ENCODE measurements at places on chromosomes 7 and 10. TPM values are rescaled to one million over a fixed set of nuclear protein-coding genes. Genes with fewer than 3 reads are reported as not detected.

- DNase-seq: no peak
Observed at GRCh38 chr10:90412582-90412981, 445.3 kb downstream of the HTR7 start.

The HOXA7 gene
- not detected for total RNA-seq

- no peak for DNase-seq
Observed at GRCh38 chr10:120641695-120642094, 184.7 kb downstream of the PLPP4 start.

The NKX6-2 gene
- not detected for total RNA-seq

DNA sequence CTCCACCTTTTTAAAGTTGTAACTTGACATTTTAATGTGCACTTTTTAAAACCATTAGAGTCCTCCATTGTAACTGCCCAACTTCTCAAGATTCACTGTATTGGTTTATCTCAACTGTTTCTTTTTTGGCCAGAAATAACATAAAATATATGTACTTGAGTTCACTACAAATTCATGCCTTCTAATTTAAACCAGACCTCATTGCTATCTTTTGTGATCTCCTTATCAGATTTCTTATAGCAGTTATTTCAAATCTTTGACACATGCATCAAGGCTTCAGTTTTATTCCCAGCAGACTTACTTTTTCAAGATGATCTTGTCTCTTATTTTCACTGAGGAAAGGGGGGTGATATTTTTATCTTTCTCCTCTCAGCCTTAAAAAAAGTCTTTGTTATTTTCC lies 154.3 kb downstream of the PHF14 start:
- no peak for DNase-seq

Data from fibroblast of the aortic adventitia (primary cell).